ENCODE measurements at places on chromosomes 2 and 18.
A peak's percentile ranks its signal among the peaks of the same experiment; 100 is the strongest.

- DNase-seq: no peak
Measured at GRCh38 chr2:208531361-208531760, 124.8 kb downstream of the PTH2R start.

GRCh38 chr2:47810850-47811249 is 27.9 kb downstream of the MSH6 start:
- DNase-seq: no peak

GRCh38 chr2:110101280-110101844 is 14.3 kb downstream of the MALL start:
- DNase-seq: peak; percentile 51

GRCh38 chr2:145488571-145488970 is 968.7 kb upstream of the ZEB2 start:
- DNase-seq: no peak

DNA sequence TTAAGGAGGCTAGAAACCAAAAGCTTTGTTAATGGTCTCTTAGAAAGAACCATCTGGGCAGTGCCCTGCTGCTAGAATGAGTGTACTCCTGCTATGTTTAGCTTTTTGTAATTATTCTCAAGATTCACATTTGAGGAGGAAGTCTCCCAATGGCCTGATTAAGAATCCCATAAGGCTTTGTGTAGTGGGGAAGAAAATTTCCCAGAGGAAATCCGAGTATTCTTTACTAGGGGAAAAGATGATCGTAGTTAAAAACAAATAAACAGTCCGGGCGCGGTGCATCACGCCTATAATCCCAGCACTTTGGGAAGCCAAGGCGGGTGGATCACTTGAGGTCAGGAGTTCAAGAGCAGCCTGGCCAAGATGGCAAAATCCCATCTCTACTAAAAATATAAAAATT is 117.9 kb downstream of the PTRHD1 start:
- DNase-seq: no peak

GRCh38 chr2:144357623-144358373 is 162.1 kb downstream of the ZEB2 start:
- peak; percentile 73 for DNase-seq

GRCh38 chr18:48809365-48809764 is 141.4 kb downstream of the SMAD7 start:
- DNase-seq: peak; percentile 35
